ENCODE measurements at places on chromosomes 6 and 20. TPM values are rescaled to one million over a fixed set of nuclear protein-coding genes. Genes with fewer than 3 reads are reported as not detected.

GRCh38 chr6:14865531-14866100 lies 380.3 kb upstream of the JARID2 start:
- no peak for DNase-seq

- DNase-seq, result peak; percentile 4
Measured at GRCh38 chr20:44495257-44495656, 19.6 kb downstream of the TTPAL start.

DNA sequence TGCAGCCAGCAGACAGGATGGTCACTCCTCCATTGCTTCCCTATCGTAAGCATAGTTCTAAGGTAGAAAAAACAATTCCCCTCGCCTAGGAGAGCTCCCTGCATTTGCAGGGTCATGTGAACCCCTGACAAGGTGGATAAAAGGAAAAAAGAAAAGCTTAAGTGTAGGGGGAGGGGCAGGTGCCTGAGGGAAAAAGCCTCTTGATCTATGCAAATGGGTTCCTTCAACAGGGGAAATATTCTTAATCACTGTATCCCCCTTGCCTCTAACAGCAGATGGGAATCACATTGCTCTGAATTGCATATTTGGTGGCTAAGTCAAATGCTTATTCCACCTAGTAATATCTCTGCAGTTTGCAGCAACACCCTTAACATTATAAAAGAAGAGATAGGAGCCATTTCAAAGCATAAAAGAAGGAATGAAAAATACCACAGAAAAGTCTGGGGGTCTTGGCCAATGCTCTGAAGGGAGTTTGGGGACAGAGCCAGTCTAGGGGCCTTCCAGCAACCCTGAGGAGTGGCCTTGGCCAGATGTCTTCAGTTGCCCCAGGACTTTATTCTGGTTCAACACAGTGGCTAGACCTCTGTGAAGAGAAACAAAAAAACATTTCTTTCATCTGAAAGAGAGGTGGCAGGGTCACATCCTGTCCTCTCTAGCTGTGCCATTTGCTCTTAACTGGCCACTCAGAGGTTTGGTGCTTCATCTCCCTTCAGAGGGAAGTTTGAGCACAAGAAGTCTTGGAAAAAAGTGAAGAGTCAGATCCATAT lies 660.4 kb upstream of the GJE1 start:
- DNase-seq, result no peak

DNA sequence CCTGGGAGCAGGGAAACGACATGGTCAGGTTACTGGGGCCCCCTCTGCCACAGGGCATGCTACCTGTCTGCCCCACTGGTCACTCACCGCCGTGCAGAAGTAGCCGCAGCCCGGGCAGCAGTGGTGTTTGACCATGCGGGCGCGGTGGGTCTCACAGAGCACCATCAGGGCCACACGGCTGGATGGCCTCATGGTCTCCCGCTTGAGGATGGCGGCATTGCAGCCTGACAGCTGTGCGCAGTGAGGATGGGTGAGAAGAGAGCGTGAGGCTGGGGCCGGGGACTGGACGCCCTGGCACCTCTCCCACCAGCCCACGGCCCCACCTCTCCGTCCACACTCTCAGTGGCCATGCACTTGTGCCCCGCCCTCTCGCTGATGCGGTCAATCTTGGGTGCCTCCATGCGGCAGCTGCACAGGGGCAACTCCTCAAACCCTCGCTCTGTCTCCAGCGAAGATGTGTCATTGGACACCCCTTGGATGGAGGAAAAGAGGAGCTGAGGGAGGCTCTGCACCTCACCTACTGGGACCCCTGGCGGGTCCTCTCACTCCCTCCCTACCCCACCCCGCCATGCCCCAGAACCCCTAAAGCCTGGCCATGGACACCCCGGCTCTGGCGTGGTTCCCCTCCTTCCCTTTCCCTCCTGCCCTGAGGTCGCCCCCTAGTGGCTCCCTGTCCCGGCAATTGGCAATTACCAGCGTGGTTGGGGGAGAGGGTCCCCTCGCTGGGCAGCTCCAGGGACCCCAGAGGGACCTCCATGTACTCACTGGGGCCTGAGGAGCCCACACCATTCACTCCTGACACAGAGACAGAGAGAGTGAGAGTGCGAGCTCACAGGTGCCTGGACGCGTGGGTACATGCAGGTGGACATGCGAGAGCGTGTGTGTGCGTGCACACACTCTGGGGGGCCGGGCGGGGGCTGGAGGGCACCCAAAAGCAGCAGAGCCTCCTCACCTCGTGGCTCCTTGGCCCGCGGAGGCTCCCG lies 8.9 kb downstream of the EHMT2 start:
- peak; percentile 61 for DNase-seq

Gene ADTRP
- total RNA-seq, result not detected

Gene NMBR
- not detected for total RNA-seq
